ENCODE measurements at places on chromosomes 2 and 18.

DNA sequence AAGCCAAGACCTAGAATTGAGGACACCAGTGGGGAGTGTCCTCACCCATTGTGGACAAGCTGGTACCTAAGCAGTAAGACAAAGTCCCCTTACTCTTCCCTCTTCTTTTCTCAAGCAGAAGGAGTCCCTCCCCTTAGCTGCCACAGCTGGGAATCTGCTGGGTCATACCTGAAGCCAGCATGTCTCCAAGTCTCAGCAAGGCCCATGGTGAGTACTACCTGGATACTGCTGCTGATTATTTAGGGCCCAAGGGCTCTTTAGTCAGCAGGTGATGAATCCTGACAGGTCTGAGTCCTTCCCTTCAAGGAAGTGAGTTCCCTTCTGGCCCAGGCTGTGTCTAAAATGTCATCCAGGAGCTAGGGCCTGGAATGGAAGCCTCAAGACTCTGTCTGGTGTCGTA is 198.6 kb upstream of the STK17B start:
- no peak for DNase-seq

GRCh38 chr2:51795248-51795888 is 763.4 kb upstream of the NRXN1 start:
- no peak for DNase-seq

- DNase-seq, result no peak
Measured at GRCh38 chr2:238445409-238446190, 18.9 kb downstream of the ASB1 start.

GRCh38 chr2:9217838-9218770 is 11.5 kb downstream of the ASAP2 start:
- no peak for DNase-seq

GRCh38 chr18:78873926-78874500 is 105.6 kb upstream of the SALL3 start:
- no peak for DNase-seq

DNA sequence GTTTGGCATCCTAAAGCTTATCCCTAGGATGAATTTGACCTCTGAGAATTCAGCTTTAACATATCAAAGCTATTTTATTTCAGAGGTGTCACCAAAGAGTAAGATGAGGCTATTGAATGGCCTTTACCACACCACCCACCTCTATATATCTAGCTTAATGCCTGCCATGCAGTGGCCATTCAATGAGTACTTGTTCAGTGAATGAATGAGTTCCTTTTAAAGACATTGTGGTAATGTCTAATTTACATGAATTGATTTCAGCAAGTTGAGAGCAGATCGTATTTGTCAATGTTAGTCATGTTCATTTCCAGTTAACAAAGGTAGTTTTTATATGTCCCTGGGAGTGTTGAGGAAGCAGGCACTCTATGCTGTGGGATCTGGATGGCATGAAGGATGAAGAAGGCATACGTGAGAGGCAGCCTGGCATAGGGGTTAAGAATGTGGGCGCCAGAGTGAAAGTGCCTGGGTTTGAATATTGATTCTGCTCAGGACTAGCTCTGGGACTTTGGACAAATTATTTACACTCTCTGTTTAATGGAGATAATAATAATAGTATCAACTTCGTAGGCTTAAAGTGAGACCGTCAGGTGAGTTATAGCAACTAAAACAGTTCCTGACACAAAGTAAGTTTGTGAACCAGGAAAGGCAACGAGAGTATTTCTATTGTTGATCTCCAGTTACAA is 434.1 kb upstream of the CHST9 start:
- DNase-seq, result no peak

DNA sequence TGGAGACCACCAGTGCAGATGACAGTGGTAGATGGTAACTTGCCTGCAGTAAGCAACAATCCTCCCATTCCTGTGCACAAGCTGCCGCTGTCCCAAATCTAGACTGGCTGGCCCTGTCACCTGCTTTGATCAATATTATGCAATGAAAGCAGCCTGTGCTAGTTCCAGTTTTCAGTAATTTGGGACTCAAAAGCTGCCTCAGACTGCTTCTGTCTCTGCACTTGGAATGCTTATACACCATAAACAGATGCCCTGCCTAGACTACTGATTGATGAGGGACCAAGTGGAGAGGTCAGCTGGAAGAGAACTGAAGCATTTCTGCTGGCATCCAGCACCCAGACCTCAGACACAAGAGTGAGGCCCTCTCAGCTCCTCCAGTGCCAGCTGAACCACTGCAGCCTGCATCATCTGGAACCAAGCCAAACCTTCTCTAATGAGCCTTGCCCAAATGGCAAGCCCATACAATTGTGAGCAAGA is 24.9 kb downstream of the CCBE1 start:
- no peak for DNase-seq

DNA sequence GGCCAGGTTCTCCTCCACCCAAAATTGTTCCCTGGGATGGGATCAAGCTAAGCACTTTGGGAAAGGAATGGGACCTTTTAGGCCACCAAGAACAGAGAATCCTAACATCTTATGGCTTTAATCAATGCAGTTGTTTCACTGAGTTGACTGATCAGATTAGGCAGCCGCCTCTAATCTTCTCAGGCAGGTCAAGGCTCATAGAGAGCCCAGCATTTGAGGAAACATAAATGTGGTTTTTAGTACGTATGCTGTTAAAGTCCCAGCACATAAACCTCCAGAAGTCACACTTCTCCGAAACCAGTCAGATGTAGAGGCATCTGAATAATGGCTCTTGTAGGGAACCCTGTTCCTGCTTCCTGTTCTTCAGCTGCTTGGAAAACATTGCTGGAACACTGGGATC is 99.5 kb upstream of the RMDN2 start:
- no peak for DNase-seq

- DNase-seq, result no peak
Measured at GRCh38 chr2:69762513-69763494, 20.9 kb downstream of the ANXA4 start.

- no peak for DNase-seq
Measured at GRCh38 chr2:128466376-128466775, 147.7 kb upstream of the HS6ST1 start.

DNA sequence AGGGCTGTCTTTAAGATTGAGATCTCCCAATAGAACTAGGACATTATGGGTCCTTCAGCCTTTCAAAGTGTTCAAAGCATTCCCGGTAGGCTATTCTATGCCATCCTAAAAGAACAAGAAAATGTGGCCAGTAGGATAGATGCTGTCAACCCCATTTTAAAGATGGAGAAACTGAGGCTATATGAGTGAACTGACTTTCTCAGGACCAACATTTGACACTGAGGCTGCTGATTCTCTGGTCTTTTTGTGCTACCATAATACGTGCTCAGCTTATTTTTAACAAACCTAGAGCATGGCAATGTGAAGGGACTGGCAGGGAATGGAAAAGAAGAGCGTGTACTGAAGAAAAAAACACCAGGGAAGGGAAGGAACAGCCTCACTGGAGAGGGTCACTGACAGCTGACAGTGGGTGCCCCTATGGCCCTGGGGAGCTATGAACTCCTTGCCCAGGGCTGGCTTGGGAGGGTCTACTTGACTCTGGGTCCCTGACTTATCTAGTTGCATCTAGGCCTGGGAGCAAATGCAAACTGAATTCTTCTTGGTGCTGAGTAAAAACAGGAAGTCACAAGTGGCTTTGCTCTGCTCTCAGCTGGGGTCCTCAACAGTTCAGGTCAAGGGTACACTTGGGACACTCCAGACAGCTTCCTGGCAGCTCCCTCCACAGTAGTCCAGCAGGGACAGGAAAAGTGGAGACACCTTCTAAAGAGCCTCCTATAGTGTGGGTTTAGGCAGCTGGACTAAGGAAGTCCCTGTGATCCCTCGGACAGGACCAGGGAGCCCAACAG is 2.3 kb downstream of the CYRIA start:
- no peak for DNase-seq

DNA sequence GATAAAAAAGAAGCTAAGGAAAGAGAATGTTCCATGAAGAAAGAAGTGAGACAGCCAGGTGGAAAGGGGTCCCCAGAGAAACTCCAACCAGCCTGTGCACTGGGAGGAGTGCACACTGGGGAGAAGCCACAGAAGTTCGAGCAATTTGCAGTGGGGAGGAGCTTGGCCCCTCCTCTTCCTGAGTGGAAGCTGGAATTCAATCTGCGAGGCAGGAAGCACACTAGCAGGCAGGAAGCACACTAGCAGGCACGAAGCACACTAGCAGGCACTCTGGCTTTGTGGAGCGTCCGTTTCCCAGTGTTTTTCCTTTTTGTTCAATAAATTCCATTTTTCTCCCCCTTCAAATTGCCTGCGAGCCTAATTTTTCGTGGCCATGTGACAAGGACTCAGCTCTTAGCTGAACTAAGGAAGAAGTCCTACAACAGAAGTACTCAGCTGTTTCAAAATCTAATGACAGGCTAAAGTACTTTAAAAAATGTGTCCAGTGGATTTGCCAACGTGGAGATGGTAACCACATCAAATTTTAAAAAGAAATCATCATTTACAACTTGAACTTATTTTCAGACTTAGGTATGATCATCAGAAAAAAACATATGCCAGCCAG is 21.4 kb upstream of the SPIRE1 start:
- no peak for DNase-seq

GRCh38 chr18:76922107-76922506 is 99.8 kb downstream of the ZNF236 start:
- peak; percentile 46 for DNase-seq

DNA sequence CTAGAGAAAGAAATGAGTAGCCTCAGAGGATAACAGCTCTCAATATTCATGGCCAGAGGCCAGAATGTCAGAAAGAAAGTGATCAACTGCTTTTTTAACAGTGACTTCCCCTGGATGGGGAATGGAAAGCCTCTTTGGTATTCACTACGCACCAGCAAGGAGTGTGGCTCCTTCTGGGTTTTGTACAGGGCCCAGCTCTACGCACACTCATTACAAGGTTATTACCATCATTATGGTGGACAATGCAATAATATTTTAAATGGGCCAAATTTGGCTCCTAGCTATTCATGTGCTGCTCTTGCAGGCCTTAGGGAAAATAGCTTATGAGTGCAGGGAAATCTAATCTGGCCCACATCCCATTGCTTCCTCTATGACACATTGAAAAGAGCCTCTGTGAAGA is 1149.5 kb upstream of the FANCL start:
- DNase-seq, result no peak

DNA sequence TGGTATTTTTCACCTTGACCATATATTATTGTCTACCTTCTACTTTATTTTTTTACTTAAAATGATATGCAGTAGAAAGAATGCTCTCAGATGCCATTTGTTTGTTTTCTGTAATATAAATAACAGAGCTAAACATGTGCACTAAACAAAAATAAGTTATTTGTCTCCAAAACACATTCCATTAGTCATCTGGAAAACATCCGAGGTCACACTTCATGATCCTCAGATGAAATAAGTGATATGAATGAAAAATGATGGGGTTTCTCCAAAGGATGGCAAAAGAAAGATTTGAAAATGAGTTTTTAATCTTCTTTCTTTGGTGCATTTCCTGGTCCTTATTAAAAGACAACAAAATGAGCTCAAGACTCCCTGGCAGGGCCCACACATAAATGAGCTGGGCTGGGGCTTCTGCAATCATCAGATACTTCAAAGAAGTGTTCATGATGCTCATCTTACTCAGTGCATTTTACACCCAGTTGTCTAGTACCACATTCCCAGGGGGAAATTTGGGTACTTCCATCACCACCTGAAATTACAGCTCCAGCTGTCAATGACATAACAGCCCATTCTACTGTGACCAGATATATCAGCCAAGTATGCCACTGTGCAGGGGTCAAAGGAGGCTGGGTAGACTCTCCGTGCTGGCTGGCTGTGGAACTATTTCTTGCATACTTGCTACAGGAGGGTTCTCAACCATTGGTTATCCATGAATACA is 283.5 kb downstream of the PID1 start:
- DNase-seq, result no peak

- peak; percentile 22 for DNase-seq
Measured at GRCh38 chr18:31576670-31577069, 15.0 kb upstream of the TTR start.

DNA sequence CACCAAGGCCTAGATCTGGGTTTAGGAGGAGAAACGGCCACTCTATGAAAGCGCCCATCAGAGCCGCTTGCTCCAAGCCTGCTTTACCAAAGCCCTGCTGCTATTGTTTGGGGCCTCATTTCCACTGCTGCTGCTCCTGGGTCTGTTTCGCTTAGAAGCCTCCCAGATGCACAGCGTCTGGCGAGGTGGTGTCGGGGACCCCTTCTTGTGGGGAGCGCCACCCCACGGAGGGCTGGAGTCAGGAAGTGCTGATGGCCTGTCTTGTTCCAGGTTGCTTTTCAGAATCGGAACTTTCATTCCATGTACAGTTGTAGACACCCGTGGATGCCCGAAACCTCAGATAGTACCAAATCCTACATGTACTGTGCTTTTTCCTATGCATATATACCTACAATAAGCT is 204.9 kb upstream of the TWIST2 start:
- no peak for DNase-seq

DNA sequence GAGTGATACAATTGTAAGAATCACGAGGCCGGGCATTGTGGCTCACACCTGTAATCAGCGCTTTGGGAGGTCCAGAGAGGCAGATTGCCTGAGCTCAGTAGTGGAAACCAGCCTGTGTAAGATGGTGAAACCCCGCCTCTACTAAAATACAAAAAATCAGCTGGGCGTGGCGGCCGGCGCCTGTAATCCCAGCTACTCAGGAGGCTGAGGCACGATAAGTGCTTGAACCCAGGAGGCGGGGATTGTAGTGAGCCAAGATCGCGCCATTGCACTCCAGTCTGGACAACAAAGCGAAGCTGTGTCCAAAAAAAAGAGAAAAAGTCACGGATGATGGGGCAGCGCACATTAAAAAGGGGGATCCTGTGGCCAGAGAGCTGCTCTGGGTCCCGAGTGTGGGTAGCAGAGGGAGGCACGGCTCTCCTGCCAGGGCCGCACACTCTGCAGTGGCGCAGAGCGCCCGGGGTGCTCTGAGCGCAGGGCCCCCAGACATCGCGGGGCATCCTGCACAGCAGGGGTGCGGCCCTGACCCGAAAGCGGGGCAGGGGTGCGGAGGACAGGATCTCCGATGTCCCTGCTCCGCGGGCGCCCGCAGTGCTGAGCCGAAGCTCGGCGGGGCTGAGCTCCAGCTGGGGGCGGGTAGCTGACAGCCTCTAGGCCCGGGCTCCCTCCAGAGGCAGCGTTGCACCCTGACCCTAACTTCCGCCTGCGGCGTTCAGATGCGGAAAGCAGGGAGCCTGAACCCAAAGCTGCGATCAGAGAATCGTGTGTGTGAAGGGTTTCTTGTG is 30.4 kb upstream of the RAB6D start:
- no peak for DNase-seq

GRCh38 chr18:12460874-12461273 is 53.1 kb downstream of the PRELID3A start:
- DNase-seq, result no peak

- DNase-seq, result peak; percentile 85
Measured at GRCh38 chr2:111209045-111209514, 88.4 kb downstream of the BCL2L11 start.

GRCh38 chr18:22467760-22468553 is 50.2 kb upstream of the CTAGE1 start:
- no peak for DNase-seq

GRCh38 chr2:32358111-32358482 is 1.3 kb downstream of the BIRC6 start:
- no peak for DNase-seq

GRCh38 chr2:117639401-117639800 is 175.1 kb upstream of the DDX18 start:
- DNase-seq, result no peak

Data from GM12864 (cell line).